ENCODE measurements at places on chromosomes 5 and 9.

- DNase-seq = no peak
- H3K4me1 ChIP-seq = no peaks in the 10 kb centered on the region
- H3K27me3 ChIP-seq = peaks cover 16% of the 10 kb centered on the region
- no peak overlapping the region for H3K27ac ChIP-seq
- H3K4me3 ChIP-seq = no peak overlapping the region
- no peaks in the 10 kb centered on the region for H3K36me3 ChIP-seq
These were observed 15.9 kb upstream of the CDKN2AIPNL start for GRCh38 chr5:134427540-134428041.

DNA sequence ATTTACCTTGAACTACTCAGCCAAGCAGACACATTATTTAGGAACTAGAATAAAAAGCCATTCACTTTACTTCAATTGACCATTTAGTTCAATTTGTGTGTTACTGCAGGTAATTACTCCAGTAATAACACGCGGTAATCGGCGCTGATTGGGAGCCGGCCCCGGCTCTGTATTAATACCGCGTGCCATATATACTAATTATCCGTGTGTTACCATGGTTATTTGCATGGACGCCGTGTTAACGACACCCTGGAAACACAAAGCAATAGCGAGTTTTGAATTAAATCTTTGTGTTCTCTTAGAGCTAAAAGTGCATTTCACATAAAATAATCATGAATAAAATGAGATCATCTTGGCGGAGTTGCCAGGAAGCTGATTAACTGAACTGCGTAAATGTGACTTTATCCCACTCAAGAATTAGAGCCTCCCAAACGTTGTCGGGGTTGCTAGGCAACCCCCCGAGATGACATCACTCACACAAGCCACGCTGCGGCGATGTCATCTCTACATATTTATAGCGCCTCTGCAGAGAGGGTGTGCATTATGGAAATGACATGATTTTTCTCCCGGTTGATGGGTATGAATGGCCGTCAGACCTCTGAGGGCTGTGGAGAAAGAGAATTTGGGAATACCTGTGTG lies 41.4 kb upstream of the RNU6ATAC start:
- no peak for DNase-seq
- H3K27ac ChIP-seq = peak overlapping the region; percentile 42
- H3K4me1 ChIP-seq = peaks cover 31% of the 10 kb centered on the region

- peaks cover under 1% of the 10 kb centered on the region for H3K27me3 ChIP-seq
- H3K4me3 ChIP-seq = no peak overlapping the region
- H3K4me1 ChIP-seq = peaks cover 3% of the 10 kb centered on the region
- no peak overlapping the region for H3K27ac ChIP-seq
- no peak for DNase-seq
These were observed 236.5 kb downstream of the DMRTA1 start for GRCh38 chr9:22682961-22683699.

GRCh38 chr5:165569551-165569950 lies 2064.1 kb downstream of the MAT2B start:
- no peak overlapping the region for H3K4me3 ChIP-seq
- no peaks in the 10 kb centered on the region for H3K4me1 ChIP-seq
- H3K27me3 ChIP-seq = no peaks in the 10 kb centered on the region
- DNase-seq = no peak
- H3K36me3 ChIP-seq = no peaks in the 10 kb centered on the region

GRCh38 chr9:98951967-98952366 lies 8.3 kb downstream of the COL15A1 start:
- H3K4me1 ChIP-seq = no peaks in the 10 kb centered on the region
- H3K36me3 ChIP-seq = no peaks in the 10 kb centered on the region
- H3K27ac ChIP-seq = no peak overlapping the region
- no peak overlapping the region for H3K4me3 ChIP-seq
- H3K27me3 ChIP-seq = peaks cover 46% of the 10 kb centered on the region

- peaks cover 43% of the 10 kb centered on the region for H3K4me1 ChIP-seq
- peak overlapping the region; percentile 35 for H3K27ac ChIP-seq
- no peak overlapping the region for H3K4me3 ChIP-seq
- H3K36me3 ChIP-seq = no peaks in the 10 kb centered on the region
- no peak for DNase-seq
These were observed 127.3 kb upstream of the BOD1 start for GRCh38 chr5:173743641-173744343.
